ENCODE measurements at places on chromosomes 6 and 20. TPM values are rescaled to one million over a fixed set of nuclear protein-coding genes. Genes with fewer than 3 reads are reported as not detected.
A peak's percentile ranks its signal among the peaks of the same experiment; 100 is the strongest.

DNA sequence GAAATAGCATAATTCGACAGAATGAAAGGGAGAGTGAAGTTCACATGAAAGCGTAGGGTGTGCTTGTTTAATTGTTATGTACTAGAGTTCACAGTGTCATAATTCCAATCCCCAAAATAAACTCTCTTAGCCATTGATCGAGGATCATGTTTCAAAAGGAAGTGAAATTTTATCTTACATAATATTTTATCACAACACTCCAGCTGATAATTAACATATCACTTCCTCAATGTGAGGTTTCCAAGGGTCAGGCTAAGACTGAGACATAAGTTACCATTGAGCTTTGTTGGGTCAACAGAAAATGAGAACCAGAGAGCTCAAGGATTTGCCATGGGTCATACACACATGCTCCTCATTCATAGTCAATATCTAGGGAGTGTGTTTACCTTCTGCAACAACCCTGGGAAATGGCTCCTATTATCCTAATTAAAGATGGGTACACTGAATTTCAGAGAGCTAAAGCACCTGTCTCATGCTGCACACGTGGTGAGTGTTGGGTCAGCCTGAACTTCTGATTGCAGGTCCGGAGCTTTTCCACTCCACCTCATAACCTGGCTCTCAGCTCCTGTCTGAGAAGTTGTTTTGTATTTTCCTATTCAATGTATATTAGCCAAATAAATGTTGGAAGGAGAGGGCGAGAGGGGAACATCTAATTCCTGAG, 3.0 kb downstream of the GSTA2 start:
- no peak for DNase-seq

GRCh38 chr6:53608396-53608795, 57.2 kb downstream of the KLHL31 start:
- DNase-seq, result no peak

DNA sequence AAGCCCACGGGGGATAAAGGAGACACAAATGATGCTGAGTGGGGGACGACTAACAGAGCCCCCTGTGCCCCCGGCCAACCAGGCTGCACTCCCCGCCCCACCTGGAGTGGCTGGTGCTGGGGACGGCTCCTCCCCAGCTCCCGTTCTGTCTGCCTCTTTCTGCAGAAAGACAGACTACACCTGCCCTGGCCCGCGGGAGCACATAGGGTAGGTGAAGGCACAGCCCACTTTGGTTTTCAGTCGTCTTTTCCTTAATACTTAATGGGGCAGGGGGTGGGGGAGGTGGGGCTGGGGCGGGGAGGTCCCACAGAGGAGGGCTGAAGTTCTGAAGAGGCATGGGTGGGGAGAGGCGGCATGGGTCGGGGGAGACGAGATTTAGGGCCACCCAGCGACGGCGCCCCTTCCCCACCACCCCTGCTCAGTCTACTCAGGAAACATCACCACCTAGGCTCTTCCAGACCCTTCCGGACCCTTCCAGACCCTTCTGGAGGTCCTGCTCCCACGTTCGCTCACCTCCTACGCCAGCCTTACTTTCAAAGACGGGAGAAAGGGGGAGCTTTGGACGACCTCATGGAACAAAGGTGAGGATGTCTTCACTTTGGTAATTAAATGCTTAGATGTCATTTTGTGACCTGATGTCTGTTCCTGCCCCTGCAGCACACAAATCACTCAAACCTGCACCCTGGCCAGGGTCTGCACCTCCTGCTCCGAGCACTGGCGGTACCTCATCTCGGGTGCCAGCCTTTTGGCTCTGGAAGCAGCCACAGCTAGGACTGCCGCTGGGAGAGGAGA, 21.2 kb upstream of the FRMD1 start:
- no peak for DNase-seq

- DNase-seq, result peak; percentile 66
Observed at GRCh38 chr6:44219053-44219814, 2.5 kb downstream of the MYMX start.

DNA sequence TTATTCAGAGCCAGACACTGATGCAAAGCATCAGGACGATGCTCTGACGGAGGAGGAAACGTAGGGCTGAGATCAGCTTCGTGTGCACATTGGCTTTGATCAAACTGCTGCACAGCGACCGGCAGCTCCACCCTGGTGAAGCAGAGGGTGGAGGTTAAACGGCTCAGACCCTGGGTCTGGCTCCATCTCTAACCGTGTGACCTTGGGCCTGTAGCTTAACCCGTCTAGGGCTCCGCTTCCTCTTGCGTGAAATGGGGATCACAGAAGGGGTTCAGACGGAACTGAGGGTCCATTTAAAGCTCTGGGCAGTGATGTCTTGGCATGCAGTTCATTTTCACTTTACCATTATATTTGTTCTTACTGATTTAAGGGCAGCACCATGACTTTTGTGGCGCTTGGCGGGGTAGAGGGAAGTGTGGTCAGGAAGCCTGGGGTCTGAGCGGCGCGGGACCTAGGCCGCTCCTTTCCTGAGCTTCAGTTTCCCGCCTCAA, 644 bp downstream of the RBL1 start:
- no peak for DNase-seq

DNA sequence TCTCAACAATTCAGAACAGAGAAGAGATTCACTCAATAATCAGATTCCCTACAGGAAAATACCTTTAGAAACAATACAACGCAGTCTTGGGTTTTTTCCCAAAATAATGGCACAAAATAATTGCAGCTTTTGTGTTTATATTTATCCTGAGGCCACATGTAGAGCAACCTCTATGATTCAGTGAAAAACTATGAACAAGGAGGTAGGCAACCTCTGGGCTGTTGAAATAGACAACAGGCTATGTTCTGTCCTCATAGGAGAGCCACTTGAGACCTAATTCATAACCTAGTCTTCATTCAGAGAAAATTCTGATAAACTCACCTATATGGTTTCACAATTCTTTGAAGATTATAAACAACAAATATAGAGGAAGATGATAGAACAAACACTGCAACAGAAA, 118.3 kb downstream of the KHDC1L start:
- no peak for DNase-seq

- DNase-seq, result no peak
Observed at GRCh38 chr6:142329486-142330113, 27.8 kb downstream of the ADGRG6 start.

DNA sequence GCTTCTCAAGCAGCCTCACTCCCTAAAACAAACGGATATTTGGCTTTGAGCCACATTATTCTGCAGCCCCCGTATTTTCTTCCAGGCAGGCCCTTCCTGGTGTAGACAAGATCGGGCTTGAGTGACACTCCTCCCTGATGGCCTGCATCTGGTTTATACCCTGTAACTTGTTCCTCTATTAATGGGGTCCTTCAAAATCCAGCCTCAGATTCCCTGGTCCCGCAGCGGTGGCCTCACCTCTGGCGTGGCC, 375 bp upstream of the TMEM14C start:
- no peak for DNase-seq

- no peak for DNase-seq
Observed at GRCh38 chr6:64589961-64590360, 954.4 kb downstream of the PHF3 start.

DNA sequence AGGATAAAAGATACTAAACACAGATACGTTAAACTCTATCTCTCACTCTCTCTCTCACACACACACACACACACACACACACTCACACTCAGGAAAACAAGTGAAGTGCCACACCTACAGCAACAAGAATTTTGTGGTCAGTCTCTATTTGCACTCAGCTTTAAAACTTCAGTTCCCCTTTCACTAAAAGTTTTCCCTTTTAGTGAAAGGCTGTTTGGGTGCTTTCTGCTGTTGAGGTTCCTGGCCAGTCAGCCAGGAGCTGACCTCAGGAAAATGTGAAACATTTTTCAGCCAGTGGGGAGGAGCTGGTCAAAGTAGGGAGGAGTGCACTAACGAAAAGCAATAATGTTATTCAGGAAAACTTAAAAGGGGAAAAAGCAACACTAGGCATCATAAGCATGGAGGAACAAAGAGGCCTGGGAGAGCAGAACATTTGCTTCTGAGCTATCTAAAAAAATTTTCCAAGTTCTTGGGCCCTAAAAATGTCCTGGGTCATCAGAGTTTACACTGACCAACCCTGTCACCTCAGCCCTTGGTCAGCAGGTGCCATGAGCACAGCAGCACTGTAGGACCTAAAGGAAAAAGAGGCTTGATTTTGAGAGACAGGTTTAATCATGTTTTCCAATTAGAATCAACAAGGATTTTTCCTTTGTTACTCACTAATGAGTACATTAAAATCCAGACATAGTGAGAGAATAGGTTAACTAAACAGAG, 30.7 kb upstream of the NT5E start:
- no peak for DNase-seq

GRCh38 chr20:49899541-49900383, 15.6 kb downstream of the SPATA2 start:
- no peak for DNase-seq

Gene CYP24A1
- not detected for total RNA-seq

Gene ARMH2
- total RNA-seq, result not detected

Gene MAFB
- total RNA-seq, result 0.85 TPM

Gene SLC22A16
- not detected for total RNA-seq

Gene MUC21
- not detected for total RNA-seq

Gene HAO1
- 0.07 TPM for total RNA-seq
